ENCODE measurements at places on chromosomes 6 and 20. TPM values are rescaled to one million over a fixed set of nuclear protein-coding genes. Genes with fewer than 3 reads are reported as not detected.

Gene SPDEF
- total RNA-seq = 6.0 TPM

Gene SMIM13
- 9.6 TPM for total RNA-seq

DNA sequence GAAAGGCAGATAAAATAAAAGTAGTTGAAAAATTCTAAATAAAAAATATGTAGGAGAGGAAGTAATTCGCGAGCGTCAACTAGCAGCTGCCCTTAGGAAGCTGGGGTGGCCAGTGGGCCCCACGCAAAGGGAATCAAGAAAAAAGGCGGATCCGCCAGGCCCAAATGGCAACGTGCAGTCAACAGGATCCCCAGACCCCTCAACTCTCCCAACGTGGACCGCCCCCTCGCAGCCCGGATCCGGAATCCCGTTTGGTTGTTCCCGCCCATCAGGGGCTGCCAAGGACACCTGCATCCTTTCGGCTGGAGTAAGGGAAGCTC, 296 bp downstream of the DZANK1 start:
- H3K4me3 ChIP-seq = peak overlapping the region; percentile 67
- no peak overlapping the region for H3K27ac ChIP-seq
- no peak for DNase-seq
- H3K36me3 ChIP-seq = peaks cover 23% of the 10 kb centered on the region
- no peaks in the 10 kb centered on the region for H3K27me3 ChIP-seq
- peaks cover 4% of the 10 kb centered on the region for H3K4me1 ChIP-seq

GRCh38 chr20:3238616-3239025, 369 bp downstream of the SLC4A11 start:
- H3K36me3 ChIP-seq = no peaks in the 10 kb centered on the region
- peak overlapping the region; percentile 73 for H3K4me3 ChIP-seq
- peaks cover 19% of the 10 kb centered on the region for H3K27me3 ChIP-seq
- H3K4me1 ChIP-seq = peaks cover 8% of the 10 kb centered on the region

GRCh38 chr6:25025919-25026301, 90.2 kb upstream of the RIPOR2 start:
- no peaks in the 10 kb centered on the region for H3K27me3 ChIP-seq
- no peak overlapping the region for H3K27ac ChIP-seq
- H3K36me3 ChIP-seq = no peaks in the 10 kb centered on the region
- H3K4me1 ChIP-seq = peaks cover 22% of the 10 kb centered on the region
- no peak for DNase-seq

DNA sequence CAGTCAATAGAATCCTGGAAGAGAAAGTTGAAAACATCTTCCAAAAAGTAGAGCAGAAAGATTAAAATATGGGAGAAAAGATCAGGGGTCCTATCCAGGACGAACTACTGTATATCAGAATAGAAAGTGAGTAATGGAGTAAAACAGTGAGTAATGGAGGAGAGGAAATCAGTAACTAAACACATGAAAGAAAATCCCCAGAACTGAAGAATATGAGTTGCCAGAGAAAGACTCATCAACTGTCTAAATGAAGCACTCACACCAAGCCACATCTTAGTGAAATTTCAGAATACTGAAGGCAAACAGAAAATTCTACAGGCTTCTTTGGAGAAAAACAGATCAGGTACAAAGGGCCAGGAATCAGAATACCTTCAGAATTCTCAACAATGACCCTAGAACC, 14.9 kb downstream of the IL17A start:
- no peak overlapping the region for H3K27ac ChIP-seq
- no peaks in the 10 kb centered on the region for H3K36me3 ChIP-seq
- no peak for DNase-seq
- no peak overlapping the region for H3K4me3 ChIP-seq
- no peaks in the 10 kb centered on the region for H3K4me1 ChIP-seq

- no peak overlapping the region for H3K27ac ChIP-seq
- H3K36me3 ChIP-seq = no peaks in the 10 kb centered on the region
- H3K4me1 ChIP-seq = no peaks in the 10 kb centered on the region
- no peaks in the 10 kb centered on the region for H3K27me3 ChIP-seq
These were observed 157.4 kb downstream of the EYA2 start for GRCh38 chr20:47051936-47052526.
